Esophagus squamous epithelium (tissue), 5 donors: ENCODE measurements at places on chromosomes 1 and 21.

DNA sequence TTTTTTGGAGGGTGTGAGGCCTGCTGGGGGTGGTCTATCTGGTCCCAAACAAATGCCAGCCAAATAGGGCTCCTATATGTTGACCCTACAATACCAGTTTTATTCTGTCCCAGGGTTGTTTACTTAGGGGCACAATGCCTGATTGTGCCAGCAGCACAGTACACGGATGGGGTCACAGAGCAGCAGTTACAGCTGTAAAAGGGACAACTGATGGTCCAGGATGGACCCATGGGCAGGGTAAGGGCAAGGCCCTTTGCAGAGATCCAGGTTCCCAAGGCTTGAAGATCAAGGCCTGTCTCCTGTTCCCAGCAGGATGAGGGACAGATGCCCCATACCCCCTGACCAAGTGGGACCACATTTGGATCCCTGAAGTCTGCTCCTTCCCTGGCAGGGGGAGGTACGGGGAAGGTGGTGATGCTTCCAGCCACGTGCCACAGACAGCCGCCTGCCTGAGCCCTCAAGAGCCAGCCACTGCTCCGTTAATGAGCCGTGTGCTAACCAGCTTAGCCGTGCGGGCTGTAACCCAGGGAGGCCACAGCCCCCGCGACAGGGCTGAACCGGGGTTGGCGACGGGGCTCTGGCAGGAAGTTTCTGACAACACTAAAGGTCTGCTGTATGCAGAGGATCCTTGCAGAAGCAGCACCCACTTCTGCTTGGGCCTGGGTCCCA is 18.2 kb downstream of the SLC6A9 start:
- no peak for DNase-seq

- DNase-seq: no peak
These were observed 9.1 kb upstream of the PADI2 start for GRCh38 chr1:17128361-17128760.

DNA sequence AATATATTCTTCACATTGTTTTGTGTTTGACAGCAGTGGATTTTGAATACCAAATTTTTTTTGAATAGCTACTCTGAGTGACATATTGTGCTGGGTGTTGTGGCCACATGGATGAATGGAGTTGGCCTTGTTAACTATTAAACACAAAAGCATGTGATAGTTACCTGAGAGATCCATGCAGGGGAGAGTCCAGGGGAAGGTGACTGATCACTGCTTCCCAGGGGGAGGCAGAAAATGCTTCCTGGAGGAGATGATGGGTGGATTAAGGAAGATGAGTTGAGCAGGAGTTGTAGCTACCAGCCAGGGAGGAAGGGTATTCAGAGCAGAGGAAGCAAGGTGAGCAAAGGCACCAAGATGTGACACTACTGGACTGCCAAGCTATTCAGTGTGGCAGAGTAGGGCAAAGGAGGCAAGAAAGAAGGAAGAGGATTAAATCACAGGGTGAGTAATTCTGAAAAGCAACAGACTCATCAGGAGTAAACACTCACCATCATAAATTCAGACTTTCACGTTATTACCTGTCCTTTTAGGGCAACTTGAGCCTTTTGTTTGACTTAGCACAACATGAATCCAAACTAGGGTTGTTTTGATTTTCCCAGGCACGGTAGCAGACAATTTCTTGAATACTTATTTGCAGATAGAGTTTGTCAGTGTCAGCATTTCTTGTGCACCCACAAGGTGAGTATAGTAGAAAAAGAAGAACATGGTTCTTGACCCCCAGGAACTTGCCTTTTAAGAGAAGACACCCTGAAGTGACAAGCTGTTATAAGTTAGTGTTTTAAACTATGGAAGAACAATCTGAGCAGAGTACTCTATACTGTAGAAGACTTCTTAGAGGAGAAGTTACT is 4.2 kb downstream of the CD46 start:
- no peak for DNase-seq

- DNase-seq: no peak
These were observed 148.9 kb downstream of the ETS2 start for GRCh38 chr21:38954588-38955004.

- DNase-seq: no peak
These were observed 566 bp upstream of the PAQR7 start for GRCh38 chr1:25875856-25876692.
